Daoy (cell line): ENCODE measurements at places on chromosomes 12 and 14.

DNA sequence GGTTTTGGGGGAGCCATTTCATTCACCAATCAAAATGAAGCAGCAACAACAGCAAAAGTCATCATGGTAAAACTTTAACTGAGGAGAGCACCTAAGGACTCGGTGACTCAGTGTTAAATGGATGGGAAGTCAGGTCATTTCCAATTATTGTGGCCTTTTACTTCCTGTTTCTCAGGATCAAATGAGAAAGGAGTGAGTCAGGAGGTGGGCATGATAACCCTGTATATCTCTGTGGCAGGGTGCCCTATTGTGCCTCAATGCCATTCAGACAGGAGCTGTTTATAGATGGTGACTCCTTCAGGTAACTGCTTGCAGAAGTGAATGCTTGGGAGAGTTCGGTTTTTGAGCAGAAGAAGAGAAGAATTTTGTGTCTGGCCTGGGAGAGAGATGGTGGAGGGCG is 135.5 kb upstream of the CPM start:
- peak; percentile 87 for DNase-seq

DNA sequence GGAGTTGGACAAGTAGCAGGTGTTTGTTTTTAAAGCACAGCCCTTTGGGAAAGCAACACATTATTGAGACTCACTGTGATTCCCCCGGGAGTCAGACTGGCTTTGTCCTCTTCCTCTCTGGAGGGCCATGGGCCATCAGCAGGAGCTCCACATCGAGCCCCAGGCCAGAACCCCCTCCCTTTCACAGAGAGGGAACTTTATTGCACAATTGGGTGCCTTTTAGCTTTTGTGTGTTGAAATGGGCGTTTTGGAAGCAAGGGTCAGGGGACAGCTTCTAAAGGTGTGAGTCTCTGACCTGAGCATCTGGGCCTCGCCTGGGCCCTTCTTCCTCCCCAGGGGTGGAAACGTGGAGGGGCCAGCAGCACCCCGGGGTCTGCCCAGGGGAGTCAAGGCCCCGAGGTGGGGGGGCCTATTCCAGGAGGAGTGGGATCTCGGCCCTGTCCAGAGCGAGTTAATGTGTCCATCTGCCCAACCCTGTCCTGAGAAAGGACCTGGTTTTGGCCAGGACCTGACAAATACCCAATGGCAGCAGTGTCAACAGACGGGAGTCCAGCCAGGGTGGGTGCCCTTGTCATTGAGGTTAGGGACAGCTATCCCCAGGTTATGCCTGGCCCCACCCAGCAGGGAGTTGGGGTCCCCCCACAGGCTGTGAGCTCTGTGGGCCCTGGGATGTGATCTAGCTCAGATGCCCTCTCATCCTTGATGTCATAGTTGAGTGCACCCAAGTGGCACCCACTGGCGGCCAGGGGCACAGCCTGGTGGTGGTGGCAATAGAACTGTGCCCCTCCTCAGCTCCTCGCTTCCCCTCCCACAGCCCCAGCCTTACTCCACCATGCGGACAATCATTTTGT is 37.1 kb downstream of the SLC8B1 start:
- no peak for DNase-seq

DNA sequence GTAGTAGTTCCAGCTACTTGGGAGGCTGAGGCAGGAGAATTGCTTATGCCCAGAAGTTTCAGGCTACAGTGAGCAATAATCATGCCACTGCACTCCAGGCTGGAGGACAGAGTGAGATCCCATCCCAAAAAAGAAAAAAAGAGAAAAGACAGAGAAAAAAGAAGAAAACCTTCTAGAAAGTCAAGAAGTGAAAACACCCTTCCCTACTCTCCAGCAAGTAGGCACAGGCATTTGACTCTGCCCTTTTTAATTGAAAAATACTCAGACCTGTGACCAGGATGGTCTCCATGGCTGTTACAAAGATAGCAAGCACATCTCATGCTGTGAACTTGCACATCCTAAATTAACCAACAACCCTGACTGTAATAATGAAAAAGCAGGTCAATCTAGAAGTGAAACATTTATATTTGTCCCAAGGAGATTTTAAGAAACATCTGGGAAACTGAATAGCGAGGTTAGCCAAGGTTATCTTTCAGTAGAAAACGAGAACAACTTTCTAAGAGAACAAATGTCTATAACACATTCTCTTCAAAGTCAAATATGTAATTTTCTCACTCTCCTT is 2.0 kb downstream of the TMTC1 start:
- no peak for DNase-seq

GRCh38 chr12:572532-572899 is 90.7 kb downstream of the NINJ2 start:
- DNase-seq = peak; percentile 44

GRCh38 chr12:112413855-112414625 is 4.6 kb upstream of the RPL6 start:
- no peak for DNase-seq

GRCh38 chr12:16669756-16670155 is 63.8 kb upstream of the LMO3 start:
- DNase-seq = no peak

DNA sequence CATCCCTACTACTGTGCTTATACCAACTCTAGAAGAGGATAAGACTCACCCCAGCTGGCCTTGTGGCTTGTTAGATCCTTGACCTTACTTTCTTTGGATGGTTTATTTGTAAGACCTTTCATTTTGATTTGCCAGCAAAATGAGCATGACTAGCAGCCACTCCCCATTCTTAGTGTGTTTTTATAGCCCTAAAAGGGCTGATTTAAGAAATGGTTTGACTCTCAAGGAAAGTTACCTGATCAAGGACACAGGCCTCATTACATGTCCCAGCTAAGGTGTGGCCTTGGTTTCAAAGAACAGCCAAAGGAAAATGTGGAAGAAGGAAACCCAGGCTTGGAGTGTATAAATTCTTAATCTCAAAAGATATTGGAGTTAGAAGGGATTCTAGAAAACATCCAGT is 41.4 kb downstream of the SLC17A8 start:
- DNase-seq = no peak

DNA sequence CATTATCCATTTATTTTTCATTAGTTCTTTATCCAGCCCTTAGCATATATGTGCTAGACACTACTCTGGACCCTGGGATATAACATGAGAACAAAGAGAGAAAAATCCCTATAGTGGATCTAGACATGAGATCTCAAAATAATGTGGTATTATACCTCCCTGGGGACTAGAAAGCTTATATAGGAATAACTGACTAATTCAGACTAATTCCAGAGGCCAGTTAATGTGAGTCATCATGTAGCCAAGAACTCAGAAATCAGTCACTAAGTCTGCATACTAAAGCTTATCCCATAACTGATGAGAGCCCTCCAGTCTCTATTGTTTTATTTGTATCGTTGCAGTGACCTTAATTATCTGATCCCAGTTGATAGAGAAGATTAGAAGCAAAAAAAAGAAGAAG is 267.1 kb upstream of the RGS6 start:
- DNase-seq = peak; percentile 70

DNA sequence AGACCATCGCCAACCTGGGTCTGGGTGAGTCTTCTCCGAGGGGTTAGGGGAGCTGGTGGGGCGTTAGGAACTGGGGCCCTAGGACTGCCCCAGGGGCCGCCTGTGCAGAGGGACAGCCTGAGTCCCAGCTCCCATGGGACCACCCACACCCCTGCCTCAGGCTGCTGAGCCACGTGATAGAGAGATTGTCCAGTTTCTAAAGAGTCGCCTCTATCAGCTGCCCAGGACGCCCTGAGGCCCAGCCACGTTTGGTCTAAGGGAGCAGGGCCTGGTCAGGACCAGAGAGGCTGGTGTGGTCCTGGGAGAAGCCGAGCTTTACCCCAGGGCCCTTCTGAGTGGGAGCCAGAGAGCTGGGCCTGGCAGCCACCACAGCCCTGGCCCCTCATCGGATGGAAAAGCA is 107.1 kb downstream of the LGMN start:
- no peak for DNase-seq

DNA sequence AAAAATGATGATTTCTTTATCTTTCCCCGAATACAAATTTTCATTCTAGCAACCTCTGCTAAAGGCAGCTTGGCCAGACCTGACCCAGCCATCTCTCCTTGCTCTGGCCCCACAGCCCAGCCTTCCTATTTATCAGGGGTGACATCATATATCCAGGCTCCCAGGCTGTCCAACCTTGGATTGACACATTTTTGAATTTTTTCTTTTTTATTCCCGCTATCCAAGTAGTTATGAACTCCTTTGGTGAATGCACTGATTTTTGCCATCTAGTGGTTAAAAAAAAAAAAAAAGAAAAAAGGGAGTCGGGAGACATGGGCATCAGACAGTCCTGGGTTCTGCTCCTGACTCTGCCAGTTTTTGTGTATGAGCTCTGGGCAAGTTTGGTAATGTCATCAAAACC is 120.5 kb downstream of the PTPN11 start:
- DNase-seq = no peak

GRCh38 chr14:24978862-24979724 is 70.9 kb downstream of the STXBP6 start:
- DNase-seq = no peak

DNA sequence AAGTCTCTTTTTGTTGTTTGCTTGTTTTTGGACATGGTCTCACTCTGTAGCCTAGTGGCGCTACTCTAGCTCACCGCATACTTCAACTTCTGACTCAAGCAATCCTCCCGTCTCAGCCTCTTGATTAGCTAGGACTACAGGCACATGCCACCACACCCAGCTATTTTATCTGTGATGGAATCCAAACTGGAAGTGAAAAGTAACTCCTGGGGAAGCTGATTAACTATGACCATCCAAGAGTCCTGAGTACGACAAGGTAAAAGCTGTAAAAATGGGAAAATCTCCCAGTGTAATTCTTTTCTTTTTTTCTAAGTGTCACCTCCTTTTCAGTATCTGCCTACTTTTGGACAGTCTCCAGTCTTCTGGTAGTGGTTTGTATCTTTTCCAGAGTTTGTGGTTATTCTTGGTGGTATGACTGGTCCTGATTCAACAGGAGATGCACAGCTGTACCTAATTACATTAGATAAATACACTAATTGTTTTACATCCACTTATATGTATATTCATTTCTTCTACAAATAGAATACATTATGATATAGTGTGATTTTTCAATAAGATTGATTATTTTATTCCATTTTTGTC is 97.8 kb downstream of the SLC6A15 start:
- peak; percentile 19 for DNase-seq

GRCh38 chr12:29794862-29795261 is 11.1 kb upstream of the TMTC1 start:
- DNase-seq = no peak

GRCh38 chr12:59168647-59169046 is 248.3 kb upstream of the LRIG3 start:
- no peak for DNase-seq

DNA sequence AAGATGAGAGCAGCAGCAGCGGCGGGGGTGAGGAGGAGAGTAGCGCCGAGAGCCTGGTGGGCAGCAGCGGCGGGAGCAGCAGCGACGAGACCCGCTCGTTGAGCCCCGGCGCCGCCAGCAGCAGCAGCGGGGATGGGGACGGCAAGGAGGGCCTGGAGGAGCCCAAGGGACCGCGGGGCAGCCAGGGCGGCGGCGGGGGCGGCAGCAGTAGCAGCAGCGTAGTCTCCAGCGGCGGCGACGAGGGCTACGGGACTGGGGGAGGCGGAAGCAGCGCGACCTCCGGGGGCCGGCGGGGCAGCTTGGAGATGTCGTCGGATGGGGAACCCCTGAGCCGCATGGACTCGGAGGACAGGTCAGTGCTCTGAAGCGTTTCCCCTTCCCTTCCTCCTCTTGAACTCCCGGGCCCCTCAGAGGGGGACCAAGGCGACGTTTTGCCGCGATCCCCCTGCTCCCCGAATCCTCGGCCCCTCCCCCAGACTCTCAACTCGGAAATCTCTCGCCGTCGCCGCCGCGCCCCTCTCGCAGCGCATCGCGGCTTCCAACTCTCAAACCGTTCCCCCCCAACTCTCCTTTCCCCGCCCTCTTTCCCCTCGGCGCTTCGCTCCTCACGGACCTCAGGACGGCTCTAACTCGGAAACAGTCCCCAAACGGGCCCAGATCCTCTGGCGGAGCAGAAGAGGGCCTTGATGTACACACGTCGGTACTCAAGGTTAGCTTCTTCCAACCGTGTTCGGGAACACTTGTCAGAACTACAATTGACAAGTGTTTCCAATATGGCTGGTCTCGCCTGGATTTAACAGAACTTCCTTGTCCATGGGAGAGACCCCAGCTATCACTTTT is 947 bp downstream of the AEBP2 start:
- peak; percentile 58 for DNase-seq

DNA sequence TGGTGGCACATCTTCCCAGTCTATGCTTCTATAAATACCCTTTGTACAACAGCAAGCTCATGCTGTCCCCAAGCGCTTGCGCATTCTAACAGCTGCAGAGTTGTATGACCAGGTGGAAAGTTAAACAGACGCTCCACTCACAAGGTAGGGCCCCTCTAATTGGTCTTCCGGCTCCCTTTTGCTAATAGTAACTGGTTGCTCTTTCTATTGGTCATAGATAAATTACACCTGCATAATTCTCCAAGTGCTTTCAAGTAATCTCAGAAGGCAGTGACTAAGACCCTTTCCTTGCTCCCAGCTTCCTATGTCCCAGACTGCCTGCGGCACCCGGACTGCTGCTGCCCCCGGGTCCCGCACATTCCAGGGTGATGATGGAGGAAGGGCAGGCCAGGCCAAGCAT is 6.1 kb upstream of the TSPAN9 start:
- peak; percentile 41 for DNase-seq

DNA sequence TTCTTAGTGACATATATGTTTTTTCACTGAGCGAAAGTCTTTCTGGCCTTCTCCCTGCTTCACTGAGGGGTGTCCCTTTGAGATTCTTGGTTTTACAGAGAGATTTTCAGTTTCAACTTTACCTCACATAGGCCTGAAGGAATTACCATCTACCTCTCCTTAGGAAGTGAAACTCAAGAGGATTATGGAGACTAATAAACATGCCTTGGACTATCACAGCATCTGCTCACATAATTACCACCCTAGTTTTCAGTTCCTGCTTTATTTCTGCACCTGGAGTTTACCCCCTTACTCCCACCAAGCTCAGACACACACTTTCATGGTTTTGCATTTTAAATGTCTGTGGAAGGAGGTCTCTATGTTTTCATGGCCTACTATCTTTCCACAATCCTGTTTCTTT is 118.3 kb upstream of the SCAF11 start:
- DNase-seq = no peak

DNA sequence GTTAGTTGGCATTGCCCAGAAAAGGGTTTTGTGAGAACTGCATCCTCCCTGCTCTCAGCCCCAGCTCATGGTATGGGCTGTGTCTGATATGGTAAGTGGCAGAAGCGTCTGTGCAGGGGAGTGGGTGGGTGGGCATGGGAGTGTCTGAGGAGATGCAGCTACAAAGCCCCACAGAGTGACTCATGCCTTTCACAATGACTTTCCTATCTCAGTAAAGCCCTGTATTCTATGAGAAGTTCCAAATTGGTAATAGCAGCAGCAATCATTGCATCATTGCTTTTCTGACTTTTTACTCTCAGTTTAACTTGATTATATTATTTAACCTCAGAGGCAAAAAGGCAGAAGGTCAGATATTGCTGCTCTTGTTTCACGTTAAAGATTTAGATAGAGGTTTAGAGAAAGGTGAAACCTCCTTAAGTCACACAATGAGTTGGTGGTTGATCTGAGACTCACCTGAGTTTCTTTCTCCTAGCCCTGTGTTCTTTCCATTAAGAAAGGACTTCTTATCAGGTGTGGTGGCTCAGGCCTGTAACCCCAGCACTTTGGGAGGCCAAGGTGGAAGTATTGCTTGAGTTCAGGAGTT is 171.7 kb downstream of the SLC5A8 start:
- no peak for DNase-seq

GRCh38 chr12:108357834-108358579 is 18.9 kb upstream of the CMKLR1 start:
- DNase-seq = no peak

GRCh38 chr14:76812093-76812421 is 625 bp downstream of the ANGEL1 start:
- DNase-seq = peak; percentile 28

- no peak for DNase-seq
These were observed 26.8 kb downstream of the FLVCR2 start for GRCh38 chr14:75604979-75605851.
